ENCODE measurements at places on chromosomes 6 and 20.
A peak's percentile ranks its signal among the peaks of the same experiment; 100 is the strongest.

- H3K4me3 ChIP-seq: no peak overlapping the region
- no peaks in the 10 kb centered on the region for H3K36me3 ChIP-seq
- H3K27ac ChIP-seq: peak overlapping the region; percentile 13
- peaks cover 4% of the 10 kb centered on the region for H3K4me1 ChIP-seq
- H3K27me3 ChIP-seq: no peaks in the 10 kb centered on the region
- DNase-seq: no peak
These were observed 126.7 kb downstream of the UNC5CL start for GRCh38 chr6:40912158-40912946.

DNA sequence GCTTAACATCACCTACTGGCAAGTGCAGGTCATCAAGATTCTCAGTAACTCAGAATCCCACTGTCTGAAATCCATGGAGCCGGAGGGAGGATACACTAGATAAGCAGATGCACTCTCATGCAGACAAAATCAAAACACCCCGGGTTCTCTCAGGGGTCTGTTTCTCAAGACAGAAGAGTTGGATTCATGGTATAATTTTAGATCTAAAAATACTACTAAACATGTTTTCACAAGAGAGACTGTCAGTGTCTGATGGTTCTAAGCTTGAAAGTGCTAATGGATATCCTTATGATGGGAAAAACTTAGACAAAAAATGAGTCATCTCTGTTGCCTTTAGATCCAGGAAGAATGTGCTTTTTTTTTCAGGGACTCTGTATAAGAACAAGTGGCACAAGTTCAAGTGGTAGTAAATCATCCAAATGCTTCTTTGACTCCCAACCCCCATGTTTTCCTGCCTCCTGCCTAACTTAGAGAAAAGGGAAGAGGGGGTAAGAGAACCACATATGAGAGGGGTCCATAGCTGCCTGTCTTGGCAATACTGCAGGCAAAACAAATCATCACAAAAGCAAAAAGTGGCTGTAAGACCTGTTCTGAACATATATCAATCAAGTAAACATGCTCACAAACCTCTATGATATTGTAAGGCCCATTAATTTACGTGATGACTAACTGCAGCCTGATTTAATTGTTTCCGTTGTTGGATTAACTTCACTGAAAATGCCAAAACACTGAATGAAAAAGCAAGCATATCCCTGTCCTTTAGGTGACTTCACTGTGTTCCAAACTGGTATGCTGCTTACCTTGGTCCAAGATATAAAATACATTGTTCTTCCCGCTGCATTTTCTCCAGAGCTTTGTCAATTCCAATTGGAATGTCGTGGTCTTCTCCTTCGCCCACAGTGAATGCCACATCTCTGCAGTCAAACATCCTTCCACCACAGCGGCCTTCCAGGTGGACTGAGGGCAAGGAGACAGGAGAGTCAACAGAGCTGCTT lies 84.0 kb upstream of the TULP1 start:
- DNase-seq: no peak
- no peak overlapping the region for H3K4me3 ChIP-seq
- no peaks in the 10 kb centered on the region for H3K36me3 ChIP-seq
- H3K27ac ChIP-seq: peak overlapping the region; percentile 84

GRCh38 chr6:126976253-126976797 lies 142.1 kb upstream of the RSPO3 start:
- no peak for DNase-seq
- H3K27ac ChIP-seq: no peak overlapping the region
- H3K36me3 ChIP-seq: no peaks in the 10 kb centered on the region
- no peaks in the 10 kb centered on the region for H3K4me1 ChIP-seq
- H3K4me3 ChIP-seq: no peak overlapping the region

DNA sequence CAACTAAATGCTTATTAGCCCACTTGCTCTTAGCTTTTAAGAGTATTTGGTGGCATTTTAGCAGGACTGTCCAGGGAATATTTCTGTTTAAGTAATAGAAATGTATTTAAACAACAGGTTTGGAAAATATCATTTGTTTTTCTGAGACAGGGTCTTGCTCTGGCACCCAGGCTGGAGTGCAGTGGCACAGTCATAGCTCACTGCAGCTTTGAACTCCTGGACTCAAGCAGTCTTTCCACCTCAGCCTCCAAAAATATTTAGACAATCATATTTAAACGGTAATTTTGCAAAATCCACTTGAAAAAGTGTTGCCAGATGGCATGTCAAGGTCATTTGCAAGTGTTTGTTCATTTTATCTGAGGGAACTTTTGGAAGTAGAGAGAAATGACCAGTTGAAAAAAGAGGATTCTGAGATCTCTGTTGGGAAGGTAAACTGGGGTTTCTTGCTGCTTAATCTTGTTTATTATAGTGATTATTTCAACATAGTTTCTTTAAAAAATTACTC lies 25.0 kb downstream of the AKAP7 start:
- H3K4me1 ChIP-seq: no peaks in the 10 kb centered on the region

DNA sequence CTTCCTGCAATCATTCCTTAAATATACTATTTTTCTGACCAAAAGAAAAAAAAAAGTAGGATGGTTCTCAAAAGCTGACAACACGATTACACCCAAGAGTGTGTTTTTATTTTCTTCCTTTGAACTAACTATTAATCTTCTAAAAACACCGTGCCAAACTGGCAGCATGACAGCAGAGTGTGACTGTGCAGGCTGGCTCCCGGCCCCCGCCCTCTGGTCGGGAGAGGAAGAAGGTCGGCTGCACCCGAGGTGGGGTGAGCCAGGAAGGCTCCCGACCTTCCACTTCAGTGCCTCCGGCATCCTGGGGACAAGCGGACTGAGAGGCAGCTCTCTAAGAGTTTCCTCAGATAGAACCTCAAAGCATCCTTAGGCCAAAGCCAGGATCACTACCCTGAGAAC lies 29.2 kb downstream of the SLC22A23 start:
- H3K4me3 ChIP-seq: no peak overlapping the region
- DNase-seq: peak; percentile 63
- H3K27ac ChIP-seq: no peak overlapping the region
- no peaks in the 10 kb centered on the region for H3K27me3 ChIP-seq
- no peaks in the 10 kb centered on the region for H3K4me1 ChIP-seq

DNA sequence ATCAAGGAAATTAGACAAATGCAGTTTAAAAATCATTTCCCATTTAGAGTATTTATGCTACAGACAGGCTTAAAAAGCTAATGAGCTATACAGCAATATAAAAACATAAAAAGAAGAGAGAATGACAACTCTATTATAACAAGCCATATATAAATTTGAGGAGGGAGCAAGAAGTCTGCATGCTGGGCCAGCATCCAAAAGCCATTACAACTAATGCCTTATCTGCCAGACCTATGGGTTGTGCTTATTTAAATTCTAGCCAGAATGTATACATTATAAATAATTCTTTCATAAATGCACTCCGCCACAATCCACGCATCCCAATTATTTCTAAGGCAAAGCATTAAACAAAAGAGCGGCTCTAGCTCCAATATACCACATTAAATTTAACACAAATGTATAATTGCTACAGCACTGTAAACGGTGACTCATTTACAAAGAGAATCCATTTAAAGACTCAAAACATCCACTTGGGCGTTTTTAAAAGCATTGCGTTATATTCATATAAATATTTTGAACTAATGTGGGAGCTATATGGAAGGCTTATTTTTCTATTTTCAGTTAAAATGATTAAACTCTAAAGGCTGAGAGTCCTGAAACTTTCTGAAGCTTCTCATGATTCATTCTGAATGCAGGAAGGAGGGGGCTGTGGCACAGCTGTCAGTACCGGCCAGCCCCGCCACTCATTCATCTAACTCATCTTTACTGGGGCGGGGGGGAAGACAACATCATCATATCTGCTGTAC lies 37.7 kb upstream of the RAB22A start:
- H3K27me3 ChIP-seq: no peaks in the 10 kb centered on the region
- no peak overlapping the region for H3K4me3 ChIP-seq
- no peak overlapping the region for H3K27ac ChIP-seq
- H3K36me3 ChIP-seq: no peaks in the 10 kb centered on the region
- DNase-seq: no peak
